ENCODE measurements at places on chromosomes 3 and 15.

DNA sequence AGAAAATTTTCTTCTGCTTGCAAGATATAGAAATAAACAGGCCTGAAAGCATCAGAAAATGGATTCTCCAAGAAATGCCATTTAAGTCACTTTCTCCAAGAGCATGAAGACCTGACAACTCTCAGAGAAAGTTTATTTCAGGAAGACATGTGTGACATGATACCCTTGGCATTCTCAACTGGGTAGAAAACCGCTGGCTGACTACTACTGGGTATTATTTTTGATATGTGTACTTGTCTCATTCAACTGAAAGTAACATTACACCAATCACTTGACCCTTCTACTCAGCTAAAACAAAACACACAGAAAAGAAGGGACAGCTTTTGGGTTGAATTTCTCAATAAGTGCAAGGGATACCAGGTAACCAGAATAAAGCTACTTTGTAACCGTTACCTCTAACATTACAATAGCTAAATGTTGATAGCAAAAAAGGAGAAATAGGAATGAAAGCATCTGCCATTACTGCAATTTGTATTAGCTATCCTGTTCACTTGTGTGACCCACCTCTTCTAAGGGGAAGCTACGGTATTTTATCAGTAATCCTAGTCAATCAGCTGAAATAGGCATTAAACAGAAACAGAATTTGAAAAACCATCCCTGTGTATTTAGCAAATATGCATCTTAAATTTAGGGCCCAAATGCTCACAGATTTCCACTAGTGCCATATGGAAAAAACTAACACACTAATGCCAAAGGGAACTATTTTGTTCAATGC is 7.3 kb downstream of the TRA2B start:
- DNase-seq, result no peak
- H3K36me3 ChIP-seq, result peaks cover 89% of the 10 kb centered on the region
- H3K4me1 ChIP-seq, result peaks cover 80% of the 10 kb centered on the region
- H3K27ac ChIP-seq, result peak overlapping the region; percentile 78

GRCh38 chr15:94370206-94370935 is 139.0 kb downstream of the MCTP2 start:
- H3K27ac ChIP-seq, result no peak overlapping the region
- H3K4me3 ChIP-seq, result no peak overlapping the region
- peaks cover 21% of the 10 kb centered on the region for H3K36me3 ChIP-seq
- DNase-seq, result no peak
- H3K4me1 ChIP-seq, result no peaks in the 10 kb centered on the region
- no peaks in the 10 kb centered on the region for H3K27me3 ChIP-seq

GRCh38 chr3:98556164-98557130 is 24.7 kb downstream of the GPR15 start:
- no peaks in the 10 kb centered on the region for H3K36me3 ChIP-seq
- peak overlapping the region; percentile 30 for H3K4me3 ChIP-seq
- peaks cover 5% of the 10 kb centered on the region for H3K27me3 ChIP-seq
- peaks cover 76% of the 10 kb centered on the region for H3K4me1 ChIP-seq
- peak; percentile 87 for DNase-seq

DNA sequence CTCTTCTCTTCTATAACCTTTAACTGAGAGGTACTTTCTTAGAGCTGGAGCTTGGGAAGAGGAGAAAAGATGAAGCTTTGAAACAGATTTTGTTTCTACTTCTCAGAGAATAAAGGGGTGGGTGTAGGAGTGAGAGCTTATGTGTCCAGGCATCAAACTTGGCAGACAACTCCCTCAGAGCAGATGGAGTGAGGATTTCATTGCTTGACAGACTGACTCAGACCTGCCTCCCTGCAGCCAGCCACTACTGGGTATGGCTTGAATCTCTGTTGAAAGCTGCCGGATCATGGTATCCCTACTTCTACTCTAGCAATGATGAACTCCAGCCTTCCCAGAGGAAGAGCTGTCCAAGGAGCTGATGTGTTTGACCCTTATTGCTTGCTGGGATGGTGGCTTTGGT is 36.7 kb downstream of the SYN2 start:
- no peaks in the 10 kb centered on the region for H3K4me1 ChIP-seq
- no peak overlapping the region for H3K4me3 ChIP-seq
- no peak for DNase-seq
- no peaks in the 10 kb centered on the region for H3K36me3 ChIP-seq
- H3K27me3 ChIP-seq, result peaks cover 27% of the 10 kb centered on the region

DNA sequence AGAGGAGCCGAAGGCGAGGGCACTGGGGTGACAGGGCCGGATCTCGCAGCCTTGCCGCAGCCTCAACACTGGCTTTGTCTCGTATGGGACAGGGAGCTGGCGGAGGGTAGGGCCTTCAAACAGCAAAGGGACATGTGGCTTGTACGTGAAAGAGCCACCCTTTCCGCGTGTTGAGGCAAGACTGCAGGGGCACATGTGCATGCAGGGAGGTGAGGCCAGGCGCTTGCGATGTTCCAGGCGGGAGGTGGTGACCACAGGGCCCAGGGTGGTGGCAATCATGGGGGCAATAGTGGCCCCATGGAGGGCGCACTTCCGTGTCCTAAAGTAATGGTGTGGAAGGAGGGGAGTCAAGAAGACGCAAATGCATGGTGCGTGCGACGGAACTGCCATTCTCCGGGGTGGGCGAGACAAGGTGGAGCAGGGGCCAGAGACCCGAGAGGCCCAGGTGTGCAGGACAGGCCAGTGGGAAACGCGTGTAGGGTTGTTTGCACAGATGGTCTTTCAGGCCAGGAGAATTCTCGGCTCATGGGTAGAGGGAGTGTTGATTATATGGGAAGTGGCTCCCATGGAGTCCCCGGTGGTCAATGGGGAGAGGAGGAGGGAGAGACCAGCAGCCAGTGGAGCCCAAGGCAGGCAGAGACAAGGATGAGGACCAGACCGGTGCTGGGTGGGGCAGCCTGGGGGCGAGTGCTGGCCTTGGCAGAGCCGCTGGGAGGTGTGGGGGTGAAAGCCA is 45.8 kb upstream of the PCSK6 start:
- H3K27me3 ChIP-seq, result peaks cover 3% of the 10 kb centered on the region
- H3K27ac ChIP-seq, result no peak overlapping the region
- no peaks in the 10 kb centered on the region for H3K36me3 ChIP-seq

GRCh38 chr3:194573680-194574437 is 59.4 kb downstream of the TMEM44 start:
- H3K27me3 ChIP-seq, result peaks cover 19% of the 10 kb centered on the region
- DNase-seq, result peak; percentile 68
- H3K36me3 ChIP-seq, result no peaks in the 10 kb centered on the region

- no peak for DNase-seq
- H3K27me3 ChIP-seq, result no peaks in the 10 kb centered on the region
- no peaks in the 10 kb centered on the region for H3K4me1 ChIP-seq
These were observed 516.1 kb upstream of the NAALADL2 start for GRCh38 chr3:174342941-174343501.

DNA sequence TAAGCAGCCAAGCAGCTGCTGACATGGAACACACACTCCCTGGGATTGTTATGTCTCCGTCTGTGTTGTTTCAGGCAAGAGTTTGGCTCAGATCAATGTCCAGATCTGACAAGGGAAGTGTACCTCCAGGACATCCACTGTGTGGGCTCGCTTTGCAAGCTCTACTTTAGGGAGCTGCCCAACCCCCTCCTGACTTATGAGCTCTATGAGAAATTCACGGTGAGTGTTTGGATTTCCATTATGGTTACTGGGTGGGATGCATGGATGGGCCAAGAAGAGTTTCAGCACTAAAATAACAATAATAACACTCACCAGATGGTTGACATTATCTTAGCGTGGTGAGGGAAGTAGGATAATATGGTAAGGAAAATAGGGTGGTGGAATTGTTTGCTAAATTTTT is 74.1 kb downstream of the ARHGAP31 start:
- no peak overlapping the region for H3K4me3 ChIP-seq
- no peak overlapping the region for H3K27ac ChIP-seq
- no peaks in the 10 kb centered on the region for H3K27me3 ChIP-seq
- H3K36me3 ChIP-seq, result peaks cover 4% of the 10 kb centered on the region

- no peak for DNase-seq
- H3K27me3 ChIP-seq, result no peaks in the 10 kb centered on the region
- no peak overlapping the region for H3K27ac ChIP-seq
- peaks cover 12% of the 10 kb centered on the region for H3K4me1 ChIP-seq
These were observed 435.2 kb upstream of the DPPA4 start for GRCh38 chr3:109772520-109772919.

DNA sequence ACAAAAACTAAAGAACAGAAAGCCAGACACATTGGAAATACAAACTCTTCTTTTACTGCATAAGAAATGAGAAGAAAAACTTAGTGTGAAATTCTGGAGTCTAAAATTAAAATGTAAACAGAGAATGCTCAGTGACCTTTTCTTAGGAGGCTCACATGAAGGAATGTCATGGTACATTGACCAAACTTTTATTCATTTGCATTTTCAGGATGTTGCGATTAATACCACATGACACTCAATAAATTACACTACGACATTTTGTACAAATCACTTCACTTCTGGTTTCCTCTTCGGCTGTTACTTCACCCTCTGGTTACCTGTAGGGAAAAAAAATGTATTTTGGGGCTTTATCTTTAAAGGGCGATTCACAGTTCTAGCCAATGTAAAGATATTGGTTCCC is 56.4 kb upstream of the ACTC1 start:
- no peak for DNase-seq
- no peak overlapping the region for H3K4me3 ChIP-seq
- H3K36me3 ChIP-seq, result peaks cover 14% of the 10 kb centered on the region
- no peaks in the 10 kb centered on the region for H3K27me3 ChIP-seq
- no peak overlapping the region for H3K27ac ChIP-seq

DNA sequence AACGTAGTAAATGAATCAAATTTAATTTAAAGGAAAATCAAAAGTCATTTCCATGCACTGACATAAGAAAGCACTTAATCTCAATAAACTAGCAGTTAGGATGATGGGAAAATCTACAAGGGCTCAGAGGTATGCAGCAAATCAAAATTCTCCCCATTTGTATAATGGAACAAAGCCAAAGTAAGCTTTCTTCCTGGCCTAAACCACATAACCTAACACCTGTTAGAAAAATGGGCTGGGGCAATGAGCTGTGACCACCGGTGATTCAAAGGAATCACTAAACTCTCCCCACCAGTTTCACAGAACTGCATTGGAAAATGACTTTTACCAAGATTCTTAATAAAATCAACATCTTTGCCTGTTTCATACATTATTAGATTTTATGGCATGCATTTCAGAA is 1024.3 kb downstream of the FHIT start:
- H3K27ac ChIP-seq, result no peak overlapping the region
- no peaks in the 10 kb centered on the region for H3K27me3 ChIP-seq
- H3K36me3 ChIP-seq, result no peaks in the 10 kb centered on the region

GRCh38 chr3:4722103-4722502 is 229.0 kb downstream of the ITPR1 start:
- H3K4me3 ChIP-seq, result no peak overlapping the region
- H3K27ac ChIP-seq, result peak overlapping the region; percentile 30
- H3K4me1 ChIP-seq, result peaks cover 6% of the 10 kb centered on the region
- H3K36me3 ChIP-seq, result peaks cover 1% of the 10 kb centered on the region
- DNase-seq, result peak; percentile 53

GRCh38 chr15:52778457-52778856 is 11.7 kb downstream of the ONECUT1 start:
- no peak overlapping the region for H3K4me3 ChIP-seq
- peaks cover 16% of the 10 kb centered on the region for H3K4me1 ChIP-seq
- no peak for DNase-seq
- no peaks in the 10 kb centered on the region for H3K36me3 ChIP-seq
- no peak overlapping the region for H3K27ac ChIP-seq

DNA sequence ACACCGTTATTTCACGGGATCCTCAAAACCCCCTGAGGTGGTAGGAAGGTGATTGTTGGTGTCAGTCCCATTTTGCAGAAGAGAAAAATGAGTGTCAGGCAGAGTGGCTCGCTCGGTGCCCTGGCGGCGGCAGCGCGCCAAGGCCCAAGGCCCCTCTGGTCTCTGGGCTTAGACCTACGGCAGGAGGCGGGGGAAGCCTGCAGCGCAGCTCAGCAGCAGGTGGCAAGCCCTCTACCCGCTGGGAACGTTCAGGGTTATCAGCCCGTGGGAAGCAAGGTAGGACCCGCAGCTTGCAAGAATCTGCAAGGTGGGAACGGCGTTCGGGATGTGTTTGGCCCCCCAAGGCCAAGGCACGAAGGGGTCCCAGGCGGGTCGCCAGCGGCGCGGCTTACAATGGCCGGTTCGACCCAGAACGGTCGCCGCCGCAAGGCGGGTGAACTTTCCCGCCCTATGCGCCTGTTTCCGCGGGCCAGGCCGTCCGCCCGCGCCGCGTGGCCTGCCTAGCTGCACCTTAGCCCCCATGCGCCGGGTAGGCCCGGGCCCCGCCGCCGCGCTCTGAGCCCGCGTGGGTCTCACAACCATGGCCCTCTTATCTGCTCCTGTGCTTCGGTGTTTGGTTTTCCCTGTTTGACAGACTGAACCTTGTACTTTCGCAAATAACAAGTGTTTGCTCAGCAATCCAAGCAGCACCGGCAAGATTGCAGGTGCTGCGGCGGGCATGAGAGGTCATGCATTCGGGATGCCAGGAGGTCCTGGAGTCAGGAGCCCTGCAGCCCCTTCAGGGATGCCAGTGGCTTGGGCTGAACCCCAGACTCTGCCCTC is 39.7 kb downstream of the CCNL1 start:
- peaks cover 26% of the 10 kb centered on the region for H3K4me1 ChIP-seq
- H3K4me3 ChIP-seq, result no peak overlapping the region
- no peaks in the 10 kb centered on the region for H3K36me3 ChIP-seq
- H3K27ac ChIP-seq, result no peak overlapping the region

DNA sequence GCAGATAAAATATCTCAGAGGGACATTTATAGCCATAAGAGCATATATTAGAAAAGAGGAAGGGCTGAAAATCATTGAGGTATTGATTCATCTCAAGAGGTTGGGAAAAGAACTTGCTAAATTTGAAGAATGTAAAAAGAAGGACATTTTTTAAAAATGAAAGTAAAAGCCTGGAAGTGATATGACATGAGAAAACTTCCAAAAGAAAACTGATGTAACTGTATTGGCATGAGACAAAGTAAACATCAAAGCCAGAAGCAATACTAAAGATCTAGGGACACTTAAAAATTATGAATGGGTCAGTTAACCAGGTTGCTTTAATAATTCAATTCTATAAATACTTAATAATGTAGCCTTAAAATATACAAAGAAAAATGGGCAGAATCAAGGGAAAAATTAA is 31.9 kb downstream of the CEP63 start:
- H3K36me3 ChIP-seq, result peaks cover 44% of the 10 kb centered on the region
- H3K27me3 ChIP-seq, result no peaks in the 10 kb centered on the region
- DNase-seq, result no peak
- no peak overlapping the region for H3K27ac ChIP-seq
- no peak overlapping the region for H3K4me3 ChIP-seq

All from activated naive CD4-positive, alpha-beta T cell treated with anti-CD3 and anti-CD28 coated beads for 36 hours (primary cell).